ENCODE measurements at places on chromosomes 6 and 20.

DNA sequence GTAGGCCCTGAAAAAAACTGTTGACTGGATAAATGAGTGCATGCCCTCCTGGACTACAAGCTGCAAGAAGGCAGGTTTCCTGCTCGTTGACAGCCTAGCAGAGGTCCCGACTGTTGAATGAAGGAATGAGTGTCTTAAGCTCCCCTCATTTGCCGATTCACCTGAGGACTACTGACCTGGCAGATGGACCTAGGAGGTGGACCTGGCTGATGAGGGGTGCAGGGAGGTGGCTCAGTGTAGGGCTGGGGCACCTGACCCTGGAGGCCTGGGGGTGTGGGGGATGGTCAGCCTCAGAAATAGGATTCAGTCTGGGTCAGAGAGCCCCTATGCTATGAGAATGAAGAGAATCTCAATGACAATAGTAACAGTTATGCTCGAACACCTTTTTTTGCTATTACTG is 11.6 kb upstream of the TFAP2C start:
- no peak for DNase-seq

DNA sequence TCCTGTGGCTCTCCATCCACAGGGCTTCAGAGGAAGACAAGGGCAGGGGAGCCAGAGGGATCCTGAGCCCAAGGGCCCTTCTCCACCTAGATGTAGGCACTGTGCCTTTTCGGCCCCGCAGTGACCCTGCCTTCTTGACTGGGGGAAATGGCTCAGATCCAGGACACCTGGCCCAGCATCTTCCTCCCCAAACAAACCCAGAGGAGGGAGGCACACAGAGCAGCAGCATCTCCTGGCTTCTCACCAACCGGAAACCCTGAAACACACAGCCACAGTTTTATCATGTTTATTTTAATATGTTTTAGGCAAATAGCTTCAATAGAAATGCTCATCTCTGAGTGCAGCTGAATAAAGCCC is 84.5 kb upstream of the LRFN2 start:
- DNase-seq = no peak

DNA sequence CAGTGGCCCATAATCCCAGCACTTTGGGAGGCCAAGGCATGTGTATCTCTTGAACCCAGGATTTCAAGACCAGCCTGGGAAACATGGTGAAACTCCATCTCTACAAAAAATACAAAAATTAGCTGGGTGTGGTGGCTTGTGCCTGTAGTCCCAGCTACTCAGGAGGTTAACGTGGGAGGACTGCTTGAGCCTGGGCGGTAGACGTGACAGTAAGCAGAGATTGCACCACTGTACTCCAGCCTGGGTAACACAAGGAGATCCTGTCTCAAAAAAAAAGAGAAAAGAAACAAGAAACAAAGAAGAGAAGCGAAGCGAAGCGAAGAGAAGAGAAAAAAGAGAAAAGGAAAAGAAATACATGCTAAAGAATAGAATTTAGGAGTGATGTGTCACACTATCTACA is 69.2 kb downstream of the NUDT3 start:
- DNase-seq = no peak

DNA sequence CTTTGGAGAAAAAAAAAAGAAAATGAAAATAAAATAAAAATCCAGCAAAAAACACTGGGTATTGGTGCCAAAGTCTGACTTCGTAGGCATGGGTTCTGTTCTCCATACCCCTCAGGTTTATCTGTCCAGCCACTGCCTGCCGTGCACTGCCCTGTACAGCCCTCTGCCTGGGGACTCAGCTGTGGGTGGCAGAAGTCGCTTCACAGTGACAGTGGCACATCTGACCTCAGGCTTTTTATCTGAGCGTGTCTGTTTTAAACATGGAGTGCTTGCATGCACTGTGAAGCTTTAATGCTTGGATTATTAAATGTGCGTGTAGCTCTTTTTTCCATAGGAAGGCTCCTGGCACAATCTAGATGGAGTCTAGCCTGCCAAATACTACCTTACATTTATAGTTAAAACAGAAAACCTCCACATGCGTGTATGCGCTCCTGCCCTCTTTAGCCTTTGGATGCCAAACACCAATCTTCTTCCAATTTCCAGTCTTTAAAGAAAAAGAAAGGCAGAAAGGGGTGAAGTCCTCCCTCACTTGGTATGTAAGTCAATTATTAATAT is 375.5 kb downstream of the UTRN start:
- no peak for DNase-seq

GRCh38 chr6:8269872-8270454 is 165.4 kb downstream of the SLC35B3 start:
- DNase-seq = no peak

- no peak for DNase-seq
Observed at GRCh38 chr6:138531387-138531786, 32.1 kb upstream of the NHSL1 start.

DNA sequence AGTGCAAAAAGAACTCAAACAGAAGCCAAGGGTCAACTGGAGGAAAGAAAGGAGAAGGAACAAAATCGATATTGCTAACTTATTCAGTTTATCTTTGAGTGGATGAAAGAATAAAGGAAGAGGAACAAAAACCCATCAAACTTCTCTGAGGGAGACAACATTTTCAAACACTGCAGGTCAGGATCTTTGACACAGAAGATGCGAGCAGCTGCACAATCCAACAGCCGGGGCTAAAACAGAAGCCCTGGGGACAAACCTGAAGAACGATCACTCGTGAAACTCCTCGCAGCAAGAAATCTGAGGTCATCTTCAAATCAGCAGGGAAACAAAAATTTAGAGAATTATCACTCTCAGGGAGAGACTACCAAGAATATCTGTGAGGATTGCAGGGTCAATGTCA is 14.2 kb downstream of the SLC23A2 start:
- no peak for DNase-seq

DNA sequence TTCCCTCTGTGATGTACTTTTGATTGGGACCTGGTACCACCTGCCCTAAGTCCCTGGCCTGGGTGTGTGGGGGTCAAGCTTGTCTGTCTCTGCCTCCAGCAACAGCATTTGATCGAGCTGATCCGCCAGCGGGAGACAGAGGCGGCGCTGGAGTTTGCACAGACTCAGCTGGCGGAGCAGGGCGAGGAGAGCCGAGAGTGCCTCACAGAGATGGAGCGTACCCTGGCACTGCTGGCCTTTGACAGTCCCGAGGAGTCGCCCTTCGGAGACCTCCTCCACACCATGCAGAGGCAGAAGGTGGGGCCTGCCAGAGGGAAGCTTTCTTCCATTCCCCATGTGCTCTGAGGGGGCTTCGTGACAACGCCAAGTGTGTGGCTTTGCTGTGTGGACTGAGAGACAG is 5.4 kb downstream of the GID8 start:
- DNase-seq = no peak

DNA sequence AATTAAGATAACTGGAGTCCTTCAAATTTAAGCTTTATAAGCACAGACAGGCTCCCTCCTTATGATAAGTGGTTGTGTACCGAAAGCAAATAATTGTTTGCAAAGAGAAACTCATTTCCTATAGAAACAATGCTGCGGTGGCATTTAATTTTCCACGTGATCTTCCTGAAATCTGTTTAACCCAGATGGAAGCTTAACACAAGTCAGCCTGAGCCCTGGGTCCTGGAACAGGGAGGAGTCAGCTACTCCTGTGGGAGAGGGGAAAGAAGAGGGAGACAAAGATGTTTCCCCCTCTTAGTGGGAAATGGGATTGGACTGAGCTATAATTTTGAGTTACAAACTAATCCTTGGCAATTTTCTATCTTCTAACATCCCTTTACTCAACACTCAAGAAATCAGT is 136.5 kb downstream of the ELOVL4 start:
- DNase-seq = no peak

GRCh38 chr20:6041808-6042265 is 12.0 kb downstream of the LRRN4 start:
- DNase-seq = no peak

GRCh38 chr6:53066077-53066417 is 843 bp downstream of the FBXO9 start:
- peak; percentile 90 for DNase-seq

DNA sequence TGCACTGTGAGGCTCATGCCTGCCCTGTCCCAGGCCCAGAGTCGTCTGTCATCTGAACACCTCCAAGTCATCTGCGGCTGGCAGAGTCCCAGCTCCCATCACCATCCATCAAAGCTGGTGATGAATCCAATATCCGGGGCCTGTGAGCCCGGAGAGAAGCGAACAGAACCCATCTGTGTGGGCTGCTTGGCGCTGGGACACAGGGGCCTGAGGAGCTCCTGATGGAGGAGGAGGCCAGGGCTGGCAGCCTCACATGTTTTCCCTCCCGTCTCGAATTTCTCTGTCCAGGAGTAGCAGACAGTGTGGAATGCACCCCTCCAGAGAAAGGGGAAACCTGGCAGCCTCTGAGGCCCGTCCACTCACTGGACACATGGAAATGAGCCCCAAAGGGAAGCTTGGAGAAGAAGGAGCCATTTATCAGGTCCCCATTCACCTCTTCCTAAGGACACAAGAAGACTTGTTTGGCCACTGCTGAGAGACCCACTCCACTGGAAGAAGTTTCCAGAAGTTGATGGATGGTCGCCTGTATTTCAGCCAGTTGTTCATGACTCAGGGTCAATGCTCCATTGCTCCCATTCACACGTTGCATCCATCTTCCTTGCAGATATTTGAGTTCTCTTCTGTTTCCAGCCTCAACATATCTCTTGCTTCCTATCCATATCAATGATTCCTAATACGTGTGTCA is 307.5 kb upstream of the SULF2 start:
- DNase-seq = peak; percentile 58

- no peak for DNase-seq
Observed at GRCh38 chr20:53069132-53069531, 97.0 kb downstream of the TSHZ2 start.

DNA sequence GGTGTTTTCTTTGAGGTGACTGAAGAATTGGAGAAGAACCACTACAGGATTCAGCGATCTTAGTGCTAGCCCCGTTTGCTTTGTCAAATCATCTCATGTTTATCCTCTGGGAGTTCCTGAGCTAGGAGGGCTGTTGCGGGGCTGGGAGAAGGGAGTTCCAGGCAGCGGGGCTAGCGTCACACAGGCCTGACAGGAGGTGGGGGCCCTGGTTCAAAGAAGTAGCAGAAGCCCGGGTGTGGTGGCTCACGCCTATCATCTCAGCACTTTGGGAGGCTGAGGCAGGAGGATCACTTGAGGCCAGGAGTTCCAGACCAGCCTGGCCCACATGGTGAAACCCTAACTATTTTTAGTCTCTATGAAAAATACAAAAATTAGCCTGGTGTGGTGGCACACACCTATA is 33.2 kb upstream of the SULF2 start:
- DNase-seq = no peak

GRCh38 chr20:38272961-38273360 is 12.4 kb upstream of the KIAA1755 start:
- no peak for DNase-seq

GRCh38 chr20:23049201-23050075 is at the start of gene THBD:
TSS of gene THBD (minus strand) at chr20:23049672. CDS start at chr20:23049504, 168 bp downstream.
- peak; percentile 96 for DNase-seq

DNA sequence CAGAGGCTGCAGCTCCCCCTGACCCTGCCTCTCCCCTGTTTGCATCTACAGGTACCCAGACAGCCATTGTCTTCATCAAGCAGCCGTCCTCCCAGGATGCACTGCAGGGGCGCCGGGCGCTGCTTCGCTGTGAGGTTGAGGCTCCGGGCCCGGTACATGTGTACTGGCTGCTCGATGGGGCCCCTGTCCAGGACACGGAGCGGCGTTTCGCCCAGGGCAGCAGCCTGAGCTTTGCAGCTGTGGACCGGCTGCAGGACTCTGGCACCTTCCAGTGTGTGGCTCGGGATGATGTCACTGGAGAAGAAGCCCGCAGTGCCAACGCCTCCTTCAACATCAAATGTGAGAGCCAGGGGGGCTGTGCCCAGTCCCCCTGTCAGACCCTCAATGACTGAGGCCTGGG is 42.1 kb upstream of the SRF start:
- DNase-seq = no peak
